ENCODE measurements at places on chromosomes 7 and 10.

DNA sequence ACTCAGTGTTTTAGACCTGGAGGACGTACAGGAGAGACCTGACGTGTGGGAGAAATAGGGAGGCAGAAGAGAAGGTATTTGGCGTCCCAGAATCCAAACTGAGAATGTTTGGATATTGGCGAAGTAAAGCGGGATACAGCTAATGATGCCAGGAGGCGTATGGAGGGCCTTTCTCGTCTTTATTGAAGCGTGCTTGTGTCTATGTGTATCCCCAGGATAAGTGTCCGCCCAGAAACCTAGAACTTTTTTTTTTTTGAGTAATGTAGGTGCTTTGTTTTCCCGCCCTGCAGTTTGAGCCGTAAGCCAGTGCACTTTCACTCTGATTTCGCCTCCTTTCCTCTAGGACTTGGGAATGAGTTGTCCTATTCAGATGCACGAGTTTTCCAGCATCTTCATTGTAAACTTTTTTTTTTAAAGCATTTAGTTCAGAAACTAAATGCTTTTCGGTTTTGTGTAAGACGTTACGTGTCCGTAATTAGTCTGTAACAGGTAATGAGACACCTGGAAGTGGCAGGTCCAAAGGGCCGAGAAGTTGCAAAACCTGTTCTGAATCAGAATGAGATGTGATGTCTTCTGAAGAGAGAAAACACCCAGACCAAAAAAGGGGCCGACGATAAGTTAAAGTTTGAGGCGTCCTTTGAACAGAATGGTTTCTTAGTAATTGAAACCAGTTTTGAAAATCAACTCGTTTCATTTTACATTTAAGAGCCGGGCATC, 746 bp downstream of the ARL5B start:
- peak; percentile 58 for DNase-seq

DNA sequence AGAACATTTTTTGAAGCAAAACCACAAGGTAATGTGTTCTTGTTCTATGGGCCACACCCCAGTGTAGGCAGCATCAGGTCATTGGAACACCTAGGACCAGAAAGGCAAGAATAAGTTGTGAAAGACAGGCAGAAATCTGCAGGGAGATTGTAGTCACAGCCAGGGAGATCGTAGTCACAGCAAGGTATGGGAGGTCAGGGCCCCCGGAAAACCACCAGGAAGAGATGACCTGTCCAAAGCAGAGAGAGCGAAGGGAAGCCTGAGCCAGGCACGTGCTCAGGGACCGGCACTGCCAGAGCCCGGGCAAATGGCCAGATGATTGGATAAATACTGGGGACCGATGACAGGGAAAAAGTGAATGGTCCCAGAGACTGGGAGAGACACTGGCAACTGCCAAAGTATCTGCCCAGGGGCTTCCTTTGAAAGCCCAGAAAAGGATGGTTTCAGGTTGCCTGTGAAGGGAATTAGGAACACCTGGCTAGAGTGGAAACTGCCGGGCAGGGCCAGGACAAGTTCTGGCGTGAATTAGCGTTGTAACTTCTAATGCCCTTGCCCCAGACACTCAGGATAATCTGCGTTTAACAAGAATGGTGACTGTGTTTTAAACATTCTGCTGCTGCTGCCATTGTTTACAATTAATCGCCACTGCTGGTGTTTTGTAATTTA, 3.9 kb upstream of the NOBOX start:
- peak; percentile 19 for DNase-seq

GRCh38 chr10:114157912-114158311, 16.1 kb downstream of the CCDC186 start:
- DNase-seq = no peak

DNA sequence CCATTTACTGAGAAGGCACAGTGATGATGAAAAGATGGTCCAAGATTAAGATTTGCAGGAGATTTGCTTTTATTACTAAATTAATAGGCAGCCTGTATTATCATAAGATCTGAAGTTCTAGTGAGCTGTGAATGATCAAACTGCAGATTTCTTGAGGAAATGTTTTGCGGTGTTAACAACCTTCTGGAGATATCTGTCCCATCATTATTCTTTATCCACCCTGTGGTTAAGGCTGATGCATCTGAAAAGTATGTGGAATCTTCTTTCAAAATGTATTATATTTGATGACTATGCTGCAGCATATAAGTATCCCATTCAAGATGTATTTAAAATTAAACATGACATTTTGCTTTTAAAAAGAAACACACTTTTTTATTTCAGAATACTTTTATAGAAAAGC, 150.3 kb downstream of the POLR1F start:
- peak; percentile 55 for DNase-seq

DNA sequence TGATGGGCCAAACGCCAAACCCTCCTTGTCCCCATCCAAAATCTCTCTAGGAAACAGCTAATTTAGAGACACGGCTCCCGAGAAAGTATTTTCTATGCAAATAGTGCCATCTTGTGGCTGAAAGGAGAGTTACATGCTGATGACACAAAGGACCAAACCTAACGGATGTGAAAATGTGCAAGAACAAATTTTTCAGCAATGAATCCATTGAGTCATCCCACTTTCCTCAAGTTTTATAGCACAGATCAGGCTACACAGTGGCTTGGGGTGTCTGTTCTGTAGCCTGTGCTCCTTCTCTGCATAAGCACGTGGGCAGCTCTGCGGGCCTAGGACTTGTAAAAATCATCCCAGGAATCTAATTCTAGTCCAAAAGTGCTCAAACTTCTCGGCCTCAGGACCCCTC, 154.8 kb upstream of the PRR15 start:
- peak; percentile 91 for DNase-seq

DNA sequence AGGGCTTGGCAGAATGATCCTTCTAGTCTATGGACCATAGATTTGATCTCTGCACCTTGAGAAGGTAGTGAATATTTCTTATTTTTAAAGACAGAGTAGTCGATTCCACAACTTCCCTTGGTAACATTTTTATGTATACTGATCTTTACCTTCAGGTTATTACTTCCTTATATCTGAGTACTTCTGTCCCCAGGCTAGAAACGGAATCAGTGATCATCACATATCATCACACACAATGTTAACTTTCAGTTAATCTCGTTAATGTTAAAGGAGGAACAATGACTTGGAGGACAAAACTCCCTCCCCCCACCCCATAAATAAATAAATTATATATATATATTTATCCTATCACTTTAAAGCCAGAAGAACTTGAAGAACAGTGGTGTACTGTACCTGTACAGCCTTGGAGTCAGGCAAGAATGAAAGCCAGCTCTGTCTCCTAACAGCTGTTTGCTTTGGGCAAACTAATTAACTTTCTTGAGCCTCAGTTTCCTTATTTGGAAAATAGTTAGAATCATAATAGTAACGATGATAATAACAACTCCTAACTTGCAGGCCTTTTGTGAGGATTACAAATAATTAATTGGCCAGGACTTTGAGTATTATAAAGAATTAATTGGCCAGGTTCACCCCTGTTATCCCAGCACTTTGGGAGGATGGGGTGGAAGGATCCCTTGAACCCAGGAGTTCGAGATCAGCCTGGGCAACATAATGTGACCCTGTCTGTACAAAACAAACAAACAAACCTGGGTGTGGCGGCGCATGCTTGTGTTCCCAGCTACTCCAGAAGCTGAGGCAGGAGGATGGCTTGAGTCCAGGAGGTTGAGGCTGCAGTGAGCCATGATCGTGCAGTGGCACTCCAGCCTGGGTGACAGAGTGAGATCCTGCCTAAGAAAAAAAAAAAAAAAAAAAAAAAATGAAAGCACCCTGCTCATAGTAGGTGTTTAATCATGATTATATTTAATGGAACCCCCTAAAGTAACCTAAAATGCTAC, 63.5 kb downstream of the SAMD9 start:
- no peak for DNase-seq

GRCh38 chr7:139570119-139570518, 46.6 kb downstream of the CLEC2L start:
- DNase-seq = peak; percentile 6
